ENCODE measurements at places on chromosomes 5 and 9. TPM values are rescaled to one million over a fixed set of nuclear protein-coding genes. Genes with fewer than 3 reads are reported as not detected.

DHX29 gene
- 11.0 TPM for total RNA-seq

- DNase-seq, result no peak
Observed at GRCh38 chr9:127049044-127049443, 73.4 kb downstream of the ANGPTL2 start.

ENTPD8 gene
- total RNA-seq, result 9.0 TPM

- no peak for DNase-seq
Observed at GRCh38 chr9:76654575-76654974, 109.7 kb upstream of the PCA3 start.

SLC1A1 gene
- total RNA-seq, result 23.1 TPM

- DNase-seq, result no peak
Observed at GRCh38 chr9:28024676-28025075, 451.4 kb upstream of the C9orf72 start.

DNA sequence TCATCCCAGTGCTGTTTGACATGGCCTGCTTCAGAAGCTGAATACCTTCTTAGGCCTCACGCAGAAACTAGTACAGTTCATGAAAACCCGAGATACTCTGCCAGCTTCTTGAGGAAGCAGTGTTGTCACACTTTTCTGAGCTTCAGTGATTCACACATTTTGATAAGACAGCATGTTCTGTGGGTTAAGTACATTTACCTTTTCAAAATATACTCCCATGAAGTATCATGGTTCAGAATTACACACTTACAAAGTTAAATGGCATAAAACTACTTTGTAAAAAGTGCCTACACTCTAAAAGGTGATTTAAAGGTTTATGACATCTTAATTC lies 56.9 kb downstream of the VCAN start:
- DNase-seq, result no peak

MLANA gene
- not detected for total RNA-seq

DNA sequence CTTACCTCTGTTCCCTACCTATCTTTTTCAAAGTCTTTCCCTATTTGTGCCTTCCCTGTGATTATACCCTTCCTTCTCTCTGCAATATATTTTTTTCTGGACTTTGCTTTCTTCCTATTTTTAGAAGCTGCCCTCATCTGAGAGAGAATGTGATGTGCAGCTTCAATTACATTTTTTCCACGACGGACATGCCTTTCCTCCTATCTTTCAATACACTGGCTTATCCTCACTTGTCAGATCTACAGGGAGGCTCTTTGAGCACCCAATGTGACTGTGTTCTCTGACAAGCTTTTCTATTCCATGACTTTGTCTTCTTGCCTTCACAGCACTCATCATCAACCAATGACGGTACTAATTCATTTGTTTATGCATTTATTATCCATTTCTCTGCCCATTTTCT lies 227.9 kb upstream of the CLINT1 start:
- DNase-seq, result no peak
